KBM-7 (cell line): ENCODE measurements at places on chromosomes 2 and 18.

DNA sequence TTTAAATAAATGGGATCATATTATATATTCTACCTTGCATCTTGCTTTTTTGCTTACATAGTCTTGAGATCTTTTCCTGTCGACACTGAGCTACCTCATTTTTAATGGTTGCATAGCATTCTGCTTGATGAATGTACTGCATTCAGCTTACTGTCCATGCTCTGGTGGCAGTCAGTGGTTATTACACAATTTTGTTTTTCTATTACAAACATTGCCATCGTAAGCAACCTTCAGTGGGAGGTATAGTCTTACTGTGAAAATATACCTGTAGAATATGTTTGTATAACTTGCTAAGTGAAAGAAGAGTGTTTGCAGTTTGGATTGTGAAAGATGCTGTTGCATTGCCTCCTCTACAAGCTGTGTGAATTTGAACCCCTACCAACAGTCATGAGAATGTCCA is 43.4 kb downstream of the UBXN4 start:
- DNase-seq, result no peak

DNA sequence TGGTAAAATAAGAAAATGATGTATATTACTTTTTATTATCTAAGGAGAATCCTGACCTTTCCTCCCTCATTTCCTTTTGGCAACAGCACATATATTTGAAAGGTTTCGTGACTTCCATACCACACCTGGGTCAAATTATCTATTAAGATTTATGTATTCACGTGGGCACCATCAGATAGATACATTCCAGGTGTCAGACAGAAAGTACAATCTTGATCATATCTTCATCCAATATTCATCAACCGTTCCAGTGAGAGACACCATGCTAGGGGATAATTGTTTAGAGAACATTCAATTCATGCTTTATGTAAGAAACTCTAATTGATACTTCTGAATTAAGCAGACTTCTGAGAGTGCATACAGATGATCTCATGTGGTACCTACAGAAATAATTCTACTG is 73.7 kb downstream of the SCN9A start:
- no peak for DNase-seq

DNA sequence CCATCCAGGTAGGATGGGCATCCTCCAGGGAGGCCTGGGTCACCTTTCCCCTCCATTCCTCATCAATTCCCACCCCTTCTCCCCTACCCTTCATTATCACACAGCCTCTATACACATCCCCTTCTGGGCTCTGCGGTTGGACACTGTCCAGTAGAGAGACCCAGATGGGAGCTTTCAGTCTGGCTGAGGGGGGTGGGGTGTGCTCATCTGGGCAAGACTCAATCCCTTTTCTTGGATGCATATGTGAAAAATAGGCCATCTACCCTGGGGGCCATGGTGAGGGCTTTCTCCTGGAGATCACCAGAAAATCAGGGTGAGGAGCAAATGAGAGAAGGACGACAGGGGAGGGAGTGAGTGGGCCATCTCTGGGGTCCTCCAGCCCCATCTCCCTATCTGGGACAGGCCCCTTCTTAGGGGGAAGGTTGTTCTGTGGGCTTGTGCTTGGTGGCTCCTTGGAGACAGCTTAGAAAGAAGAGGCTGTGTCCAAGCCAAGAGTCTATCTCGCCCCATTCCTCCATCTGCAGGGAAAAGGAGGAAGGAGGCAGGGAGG is 160.1 kb downstream of the DYSF start:
- DNase-seq, result no peak

- DNase-seq, result no peak
These were observed 51.7 kb upstream of the MAPK4 start for GRCh38 chr18:50508228-50508627.

- DNase-seq, result no peak
These were observed 135.6 kb upstream of the UNC80 start for GRCh38 chr2:209636076-209636475.

DNA sequence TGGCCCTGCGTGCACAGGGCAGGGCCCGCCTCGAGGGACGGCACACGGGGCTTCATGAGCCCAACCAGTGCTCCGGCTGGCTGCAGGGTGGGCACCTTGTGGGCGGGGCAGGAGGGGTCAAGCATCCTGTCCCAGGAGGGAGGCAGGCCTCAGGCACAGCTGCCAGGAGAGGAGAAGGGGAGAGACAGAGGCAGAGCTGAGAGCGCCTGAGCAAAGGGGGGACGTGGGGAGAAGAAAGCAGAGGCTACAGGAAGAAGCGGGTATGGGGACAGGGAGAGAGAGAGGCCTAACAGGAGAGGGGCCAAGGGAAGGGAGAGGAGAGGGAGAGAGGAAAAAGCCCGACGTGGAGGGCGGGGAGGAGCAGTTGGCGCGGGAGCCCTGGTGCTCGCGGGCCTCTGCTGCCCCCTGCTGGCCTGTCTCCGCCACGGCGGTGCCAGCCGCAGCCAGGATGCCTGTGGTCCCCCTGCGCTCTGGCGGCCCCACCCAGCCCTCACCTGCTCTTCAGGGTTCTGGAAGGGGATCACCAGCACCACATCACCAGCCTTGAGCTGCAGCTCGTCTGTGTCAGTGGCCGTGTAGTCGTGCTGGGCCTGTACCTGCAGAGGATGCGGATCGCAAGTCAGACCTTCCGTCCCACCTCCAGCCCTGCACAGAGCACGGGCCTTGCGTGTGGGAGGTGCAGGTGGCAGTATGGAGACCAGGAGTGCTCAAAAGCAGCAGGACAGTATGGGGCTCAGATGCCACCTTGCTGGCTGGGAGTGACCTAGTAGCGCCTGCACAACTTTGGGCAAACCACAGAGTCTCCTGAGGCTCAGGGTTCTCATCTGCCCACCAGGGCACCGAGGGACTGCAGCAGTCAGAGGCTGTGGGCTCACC is 56.8 kb downstream of the BIN1 start:
- peak; percentile 62 for DNase-seq

DNA sequence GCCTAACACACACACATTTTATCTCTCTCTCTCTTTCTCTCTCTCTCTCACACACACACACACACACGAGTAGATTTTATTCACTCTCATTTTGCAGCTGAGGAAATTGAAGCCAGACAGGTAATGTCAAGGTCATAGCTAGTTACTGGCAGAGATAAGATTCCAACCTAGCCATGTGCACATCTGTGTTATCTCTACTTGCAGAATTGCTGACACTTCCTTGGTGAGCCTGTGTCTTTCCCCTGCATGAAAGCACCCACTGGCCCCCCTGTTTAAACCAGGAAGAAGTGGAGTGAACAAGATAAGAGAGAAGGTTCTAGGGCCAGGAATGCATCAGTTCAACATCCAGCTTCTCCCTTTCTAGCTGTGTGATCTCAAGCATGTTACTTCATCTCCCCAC is 423.7 kb downstream of the TXNL1 start:
- DNase-seq, result no peak

- DNase-seq, result no peak
These were observed 31.8 kb downstream of the CYRIA start for GRCh38 chr2:16633621-16634430.

GRCh38 chr18:37302519-37302918 is 263.1 kb downstream of the CELF4 start:
- DNase-seq, result no peak

GRCh38 chr2:239945751-239946561 is 79.2 kb downstream of the NDUFA10 start:
- no peak for DNase-seq

DNA sequence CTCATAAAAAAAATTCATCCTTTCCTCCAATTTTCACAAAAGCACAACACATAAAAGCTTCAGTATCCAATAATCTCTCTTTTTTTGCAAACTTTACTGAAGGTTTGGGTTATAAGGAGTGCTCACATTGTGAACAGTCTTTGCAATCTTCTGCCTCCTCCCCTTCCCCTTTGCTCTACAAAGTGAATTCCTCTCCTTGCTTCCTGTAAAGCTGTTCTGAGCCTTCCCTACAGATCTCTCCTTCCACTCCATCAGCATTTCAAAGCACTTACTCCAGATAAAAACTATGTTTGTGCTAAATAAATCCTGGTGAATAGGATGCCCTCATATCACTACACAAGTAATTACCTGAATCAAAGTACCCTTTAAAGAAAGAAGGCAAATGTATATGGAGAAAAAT is 4.6 kb upstream of the PDK1 start:
- peak; percentile 48 for DNase-seq

DNA sequence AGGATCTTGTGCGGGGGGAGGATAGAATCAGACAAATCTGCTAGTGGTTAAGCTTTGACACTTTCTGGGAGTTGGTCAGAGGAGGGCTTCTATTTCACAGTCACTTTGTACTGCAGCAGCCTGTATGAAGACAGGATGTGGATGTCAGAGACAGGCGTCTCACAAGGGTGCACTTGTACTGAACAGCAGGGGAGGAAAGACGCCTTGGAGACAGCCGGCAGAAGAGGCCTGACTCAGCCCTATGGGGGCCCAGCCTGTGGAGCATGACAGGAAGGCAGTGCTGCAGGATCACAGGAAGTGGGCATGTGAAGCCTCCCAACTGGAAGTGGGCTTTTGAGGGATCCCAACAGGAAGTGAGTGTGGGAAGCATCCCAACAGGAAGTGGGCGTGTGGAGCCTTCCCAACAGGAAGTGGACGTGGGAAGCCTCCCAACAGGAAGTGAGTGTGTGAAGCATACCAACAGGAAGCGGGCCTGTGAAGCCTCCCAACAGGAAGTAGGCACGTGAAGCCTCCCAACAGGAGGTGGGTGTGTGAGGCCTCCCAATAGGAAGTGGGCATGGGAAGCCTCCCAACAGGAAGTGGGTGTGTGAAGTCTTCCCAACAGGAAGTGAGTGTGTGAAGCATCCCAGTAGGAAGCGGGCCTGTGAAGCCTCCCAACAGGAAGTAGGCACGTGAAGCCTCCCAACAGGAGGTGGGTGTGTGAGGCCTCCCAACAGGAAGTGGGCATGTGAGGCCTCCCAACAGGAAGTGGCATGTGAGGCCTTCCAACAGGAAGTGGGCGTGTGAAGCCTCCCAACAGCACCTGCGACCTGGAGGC is 212.3 kb downstream of the SNTG2 start:
- DNase-seq, result peak; percentile 5

- no peak for DNase-seq
These were observed 526.3 kb upstream of the LRRTM1 start for GRCh38 chr2:80830891-80831290.

DNA sequence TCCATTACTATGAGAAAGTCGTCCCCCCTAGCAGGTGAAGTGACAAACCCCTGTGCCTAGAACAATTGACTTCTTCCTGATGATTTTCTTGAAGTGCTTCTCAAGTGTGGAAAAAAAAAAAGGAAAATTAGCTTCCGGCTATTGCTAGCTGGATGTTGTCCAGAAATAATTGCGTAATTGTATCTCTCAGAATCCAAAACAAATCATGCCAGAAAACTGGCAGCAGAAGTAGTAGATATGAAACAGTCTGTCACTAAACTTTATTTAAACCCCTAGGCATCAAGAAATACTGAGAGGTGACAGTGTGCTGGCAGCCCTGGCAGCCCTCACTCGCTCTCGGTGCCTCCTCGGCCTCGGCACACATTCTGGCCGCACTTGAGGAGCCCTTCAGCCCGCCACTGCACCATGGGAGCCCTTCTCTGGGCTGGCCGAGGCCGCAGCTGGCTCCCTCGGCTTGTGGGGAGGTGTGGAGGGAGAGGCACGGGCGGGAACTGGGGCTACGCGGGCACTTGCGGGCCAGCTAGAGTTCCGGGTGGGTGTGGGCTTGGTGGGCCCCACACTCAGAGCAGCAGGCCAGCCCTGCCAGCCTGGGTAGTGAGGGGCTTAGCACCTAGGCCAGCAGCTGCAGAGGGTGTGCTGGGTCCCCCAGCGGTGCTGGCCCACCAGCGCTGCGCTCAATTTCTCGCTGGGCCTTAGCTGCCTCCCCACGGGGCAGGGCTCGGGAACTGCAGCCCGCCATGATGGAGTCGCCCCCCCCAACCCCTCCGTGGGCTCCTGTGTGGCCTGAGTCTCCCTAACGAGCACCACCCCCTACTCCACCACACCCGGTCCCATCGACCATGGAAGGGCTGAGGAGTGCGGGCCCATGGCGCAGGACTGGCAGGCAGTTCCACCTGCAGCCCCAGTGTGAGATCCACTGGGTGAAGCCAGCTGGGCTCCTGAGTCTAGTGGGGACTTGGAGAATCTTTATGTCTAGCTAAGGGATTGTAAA is 80.5 kb upstream of the ABCA12 start:
- no peak for DNase-seq

- no peak for DNase-seq
These were observed 778.3 kb downstream of the TRIB2 start for GRCh38 chr2:13495051-13495450.

DNA sequence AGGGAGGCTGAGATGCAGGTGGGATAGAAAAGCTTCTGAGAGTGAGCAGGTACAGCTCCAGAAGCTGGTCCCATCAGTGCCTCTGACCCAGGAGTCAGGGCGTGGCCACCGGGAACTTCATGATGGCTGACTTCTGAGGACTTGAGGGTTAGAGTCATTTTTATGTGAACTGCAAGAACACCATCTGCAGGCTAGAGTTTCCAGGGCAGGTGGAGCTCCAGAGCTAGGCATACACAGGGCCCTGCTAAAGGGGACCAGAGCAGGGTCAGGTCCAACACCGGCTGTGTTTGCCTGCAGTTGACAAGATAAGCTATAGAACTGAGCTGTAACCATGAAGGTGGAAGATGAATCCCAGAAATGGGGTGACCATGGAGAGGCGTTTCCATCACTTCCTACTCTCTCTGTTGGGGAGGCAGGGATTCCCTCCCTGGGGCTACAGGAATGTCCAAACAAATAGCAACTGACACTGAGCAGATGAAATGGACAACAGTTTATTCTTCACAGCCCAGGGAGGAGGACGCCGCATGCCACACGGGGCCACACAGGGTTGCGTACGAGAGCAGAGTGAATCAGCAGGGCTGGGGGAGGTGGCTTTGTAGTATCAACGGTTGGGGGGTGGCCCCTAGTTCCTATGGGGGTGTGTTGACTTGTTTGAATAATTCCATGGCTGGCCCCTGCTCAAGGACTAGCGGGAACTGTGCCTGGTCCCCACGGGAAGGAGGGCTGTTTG is 77.6 kb upstream of the ZNF516 start:
- DNase-seq, result no peak

GRCh38 chr2:21730141-21730540 is 606.4 kb downstream of the TDRD15 start:
- DNase-seq, result no peak

DNA sequence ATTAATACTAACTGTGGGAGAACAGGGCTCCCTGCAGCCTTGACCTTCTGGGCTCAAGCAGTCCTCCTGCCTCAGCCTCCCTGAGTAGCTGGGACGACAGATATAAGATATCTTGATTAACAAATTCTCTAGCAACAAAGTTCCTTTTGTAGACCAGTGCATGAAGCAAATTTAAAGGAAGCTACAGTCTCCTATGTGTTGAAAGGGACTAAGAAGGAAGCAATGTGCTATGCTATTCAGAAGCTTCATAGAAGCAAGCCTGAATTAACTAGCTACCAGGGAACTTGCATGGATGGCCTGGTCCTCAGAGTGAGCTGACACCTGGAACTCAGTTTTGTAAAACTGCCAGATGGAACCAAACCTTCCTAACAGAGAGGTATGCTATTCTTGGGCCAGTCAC is 33.2 kb downstream of the RAPH1 start:
- DNase-seq, result no peak

- DNase-seq, result no peak
These were observed 112.5 kb upstream of the SLC38A11 start for GRCh38 chr2:165067643-165068486.

GRCh38 chr2:112259509-112260294 is 4.9 kb upstream of the ZC3H8 start:
- peak; percentile 88 for DNase-seq

- no peak for DNase-seq
These were observed 13.6 kb downstream of the CDH2 start for GRCh38 chr18:28163201-28163775.

GRCh38 chr2:98465456-98466226 is 21.0 kb downstream of the INPP4A start:
- peak; percentile 97 for DNase-seq
